ENCODE measurements at places on chromosomes 6 and 20.

- no peak for DNase-seq
Observed at GRCh38 chr6:111721753-111722154, 116.1 kb upstream of the TRAF3IP2 start.

DNA sequence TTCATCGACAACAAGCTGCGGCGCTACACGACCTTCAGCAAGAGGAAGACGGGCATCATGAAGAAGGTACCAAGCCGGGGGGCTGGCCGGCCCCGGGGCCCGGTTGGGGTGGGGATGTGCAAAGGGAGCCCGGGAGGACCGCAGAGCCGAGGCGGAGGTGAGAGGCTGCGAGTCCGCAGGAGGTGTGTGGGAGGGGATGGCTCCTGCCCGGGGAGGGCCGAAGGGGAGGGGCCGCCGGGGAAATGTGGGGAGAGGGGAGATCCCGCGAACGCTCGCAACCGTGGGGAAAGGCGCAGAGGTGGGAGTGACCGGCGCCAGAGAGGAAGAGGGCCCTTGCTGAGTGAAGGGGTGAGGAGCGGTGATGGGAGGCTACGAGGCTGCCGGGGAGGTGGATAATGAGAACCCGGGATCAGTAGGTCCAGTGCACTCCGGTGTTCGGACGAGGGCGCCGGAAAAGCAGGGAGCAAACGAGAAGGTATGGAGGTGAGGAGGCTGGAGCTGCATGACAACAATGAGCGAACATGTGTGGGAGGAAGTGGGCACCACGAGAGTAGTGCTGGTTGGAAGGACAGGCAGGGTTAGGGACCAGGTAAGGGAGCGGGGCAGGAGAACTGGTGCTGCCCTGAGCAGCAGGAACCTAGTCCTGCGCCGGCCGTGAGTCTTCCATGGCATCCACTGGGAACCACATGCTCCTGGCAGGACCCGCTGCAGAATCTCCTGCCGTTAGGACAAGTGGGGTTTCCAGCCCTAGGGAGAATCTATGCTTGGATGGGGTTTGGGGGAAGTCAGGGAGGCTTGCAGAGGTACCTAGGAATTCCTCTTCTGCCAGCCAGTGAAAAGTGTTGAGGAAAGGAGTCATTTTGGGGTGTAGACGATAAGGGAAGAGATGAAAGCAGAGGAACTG, 1.3 kb downstream of the SRF start:
- peak; percentile 20 for DNase-seq

GRCh38 chr6:21103626-21104224, 489.8 kb upstream of the SOX4 start:
- DNase-seq = no peak

DNA sequence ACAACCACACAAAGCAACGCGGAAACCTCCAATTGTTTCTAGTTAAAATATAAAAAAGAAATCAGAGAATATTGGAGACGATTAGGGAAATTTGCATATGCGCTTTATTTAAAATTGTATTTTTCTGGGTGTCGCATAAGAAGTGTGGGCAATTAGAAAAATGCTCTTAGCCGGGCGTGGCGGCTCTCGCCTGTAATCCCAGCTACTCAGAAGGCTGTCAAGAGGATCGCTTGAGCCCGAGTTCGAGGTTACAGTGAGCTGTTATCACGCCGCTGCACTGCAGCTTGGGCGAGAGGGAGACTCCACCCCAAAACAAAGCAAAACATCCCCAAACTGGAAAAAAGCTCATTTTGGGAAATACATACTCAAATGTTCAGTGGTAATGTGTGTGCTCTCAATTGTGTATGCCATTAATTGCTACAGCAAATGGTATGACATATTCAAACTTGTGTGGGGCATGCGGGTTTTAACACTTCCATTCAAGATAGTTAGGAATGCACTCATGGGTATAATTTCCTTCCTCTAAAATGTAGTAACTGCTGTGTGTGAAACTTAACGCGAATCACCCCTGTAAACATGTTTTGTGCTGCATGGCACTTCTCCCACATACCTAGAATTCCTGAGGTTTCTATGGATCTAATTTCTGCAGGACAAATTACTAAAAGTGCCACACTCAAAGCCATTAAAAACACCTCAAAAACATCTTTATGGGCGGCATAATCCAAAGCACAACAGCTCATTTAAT, 54.7 kb upstream of the HFE start:
- DNase-seq = no peak

GRCh38 chr6:118752803-118753202, 101.4 kb upstream of the CEP85L start:
- no peak for DNase-seq

DNA sequence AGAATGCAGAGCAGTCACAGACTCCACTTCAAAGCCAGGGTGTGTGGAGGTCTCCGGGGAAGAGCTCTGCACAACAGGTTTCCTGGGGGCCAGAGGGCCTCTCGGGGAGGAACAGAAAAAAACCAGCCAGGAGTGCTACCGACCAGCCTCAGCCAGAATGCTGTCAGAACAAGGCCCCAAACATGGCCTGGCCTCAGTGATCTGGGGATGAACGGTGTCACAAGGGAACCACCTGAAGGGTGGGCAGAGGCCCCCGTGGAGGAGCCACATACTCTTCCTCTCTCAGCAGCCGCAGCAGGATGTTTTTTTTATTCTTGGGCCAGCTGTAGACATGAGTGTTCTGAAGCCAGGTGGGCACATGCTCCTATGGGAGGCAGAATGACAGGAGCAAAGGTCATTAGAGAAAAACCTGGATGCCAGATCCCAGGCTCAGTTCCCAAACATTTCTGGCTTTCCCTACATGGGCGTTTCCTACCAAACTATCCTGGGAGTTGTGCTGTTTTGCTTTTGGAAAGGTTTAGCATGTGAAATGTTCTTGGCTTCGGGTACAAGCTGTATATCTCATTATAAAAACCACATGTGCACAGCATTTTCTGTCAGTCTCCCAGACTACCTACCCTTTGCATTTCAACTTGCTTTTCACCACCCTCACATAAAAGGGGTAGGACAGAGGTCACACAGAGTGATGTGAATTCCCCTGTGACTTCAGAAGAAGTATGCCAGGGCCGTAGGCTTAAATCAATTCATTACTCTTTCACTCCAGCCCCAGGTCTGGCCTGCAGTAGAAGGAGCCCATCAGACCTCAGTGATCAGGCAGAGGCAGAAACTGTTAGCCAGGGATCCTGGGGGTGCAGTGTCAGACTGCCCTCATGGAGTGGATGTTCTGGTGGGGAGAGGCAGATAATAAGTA, 46.2 kb downstream of the TRAF3IP2 start:
- no peak for DNase-seq

DNA sequence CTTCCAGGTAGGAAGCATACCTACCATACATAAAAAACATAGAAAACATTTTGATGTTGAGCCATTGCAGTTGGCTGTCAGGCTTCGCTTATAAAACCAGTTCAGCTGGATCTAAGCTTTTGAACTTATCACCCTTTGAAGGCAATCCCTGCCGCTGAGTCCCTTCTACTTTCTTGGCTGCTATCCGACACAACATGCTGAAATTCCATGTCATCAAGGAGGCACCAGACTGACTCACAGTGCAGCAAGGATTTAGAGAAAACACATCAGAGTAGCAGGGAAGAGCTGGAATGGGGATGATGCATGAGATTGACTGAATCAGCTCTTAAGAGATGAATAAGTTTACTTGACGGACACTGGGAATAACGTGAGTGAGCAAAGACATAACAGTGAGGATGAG, 135.0 kb upstream of the MAN1A1 start:
- DNase-seq = no peak

GRCh38 chr6:84860920-84861319, 96.5 kb upstream of the TBX18 start:
- DNase-seq = no peak

- DNase-seq = no peak
Observed at GRCh38 chr6:119979862-119980261, 630.3 kb upstream of the MAN1A1 start.

GRCh38 chr6:106790935-106791334, 161.6 kb downstream of the QRSL1 start:
- no peak for DNase-seq

DNA sequence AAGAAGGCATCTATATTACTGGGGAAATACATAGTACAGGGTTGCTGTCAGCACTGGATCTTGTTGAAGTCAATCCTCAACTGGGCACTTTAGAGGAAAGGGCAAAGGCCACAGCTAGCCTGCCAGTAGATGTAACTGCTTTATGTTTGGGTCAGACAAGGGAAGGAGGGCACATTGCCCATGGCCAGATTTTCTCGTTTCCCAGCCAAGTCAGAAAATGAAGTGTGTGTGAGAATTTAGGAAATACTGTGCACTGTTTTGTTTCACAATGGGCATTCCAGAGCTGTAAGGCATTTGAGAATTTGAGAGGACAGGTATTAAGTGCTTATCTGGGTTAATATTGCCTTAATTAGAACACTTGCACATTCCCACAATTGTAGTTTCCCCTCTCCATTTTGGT, 183.9 kb upstream of the MCHR2 start:
- DNase-seq = no peak

DNA sequence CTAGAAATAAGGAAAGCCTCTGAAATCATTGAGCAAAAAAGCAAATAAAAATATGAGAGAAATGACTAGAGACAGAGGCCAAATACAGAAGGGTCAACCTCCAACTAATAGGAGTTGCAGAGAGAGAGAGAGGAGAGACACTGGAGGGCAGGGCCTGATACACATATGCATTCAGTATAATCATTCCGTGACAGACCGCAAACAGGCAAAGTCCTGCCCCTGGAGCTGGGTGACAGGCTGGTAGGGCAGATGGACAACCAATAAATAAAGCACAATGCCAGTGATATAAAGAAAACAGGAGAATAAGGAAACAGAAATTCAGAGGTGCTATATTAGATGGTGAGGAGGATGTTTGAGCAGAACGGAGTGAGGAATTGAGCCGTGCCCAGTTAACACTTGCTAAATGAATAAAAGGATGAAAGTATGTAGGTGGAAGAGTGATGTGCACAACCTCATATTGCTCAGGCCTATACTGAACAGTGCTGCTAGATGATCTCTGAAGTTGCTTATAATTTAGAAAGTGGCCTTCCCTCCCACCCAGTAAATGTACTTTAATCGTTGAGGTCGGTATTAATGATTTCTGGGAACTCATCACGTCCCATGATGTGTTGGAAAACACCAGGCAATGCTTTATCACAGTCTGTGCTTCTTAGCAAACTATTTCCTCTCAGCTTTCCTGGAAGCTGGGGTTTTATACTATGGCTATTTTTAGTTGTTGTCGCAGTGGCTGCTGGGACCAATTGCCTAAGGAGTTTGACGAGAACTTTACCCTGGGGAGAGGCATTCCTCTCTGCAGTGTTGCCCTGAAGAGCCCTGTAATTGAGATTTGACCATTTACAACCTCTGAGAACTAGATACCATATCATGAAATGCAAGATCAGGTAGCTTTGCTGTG, 37.6 kb upstream of the CLIC5 start:
- DNase-seq = no peak

All from stimulated activated CD8-positive, alpha-beta memory T cell treated with anti-CD3 and anti-CD28 coated beads, Interleukin-4, amount 100 ng/mL, for 1 hour (primary cell).